ENCODE measurements at places on chromosomes 2 and 18.

DNA sequence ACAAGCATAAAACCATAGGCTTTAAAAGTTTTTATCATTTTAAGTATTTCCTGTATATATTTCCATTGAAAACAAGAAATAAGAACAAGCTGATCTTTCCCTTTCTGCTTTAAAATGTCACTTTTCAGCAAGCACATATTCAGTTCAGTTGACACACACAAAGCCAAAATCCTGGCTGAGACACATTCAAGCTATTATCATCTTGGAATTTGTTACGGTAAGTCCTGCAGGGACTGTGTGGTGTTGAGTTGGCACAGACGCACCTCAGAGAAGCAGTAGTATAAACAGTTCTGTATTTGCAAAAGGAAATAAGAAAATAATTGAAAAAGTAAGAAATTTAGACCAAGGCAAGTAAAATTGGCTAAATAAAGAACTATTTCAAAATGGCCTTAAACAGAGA lies 10.4 kb upstream of the DAW1 start:
- no peak for DNase-seq

- DNase-seq: no peak
Measured at GRCh38 chr2:207796585-207797350, 27.1 kb upstream of the FZD5 start.

DNA sequence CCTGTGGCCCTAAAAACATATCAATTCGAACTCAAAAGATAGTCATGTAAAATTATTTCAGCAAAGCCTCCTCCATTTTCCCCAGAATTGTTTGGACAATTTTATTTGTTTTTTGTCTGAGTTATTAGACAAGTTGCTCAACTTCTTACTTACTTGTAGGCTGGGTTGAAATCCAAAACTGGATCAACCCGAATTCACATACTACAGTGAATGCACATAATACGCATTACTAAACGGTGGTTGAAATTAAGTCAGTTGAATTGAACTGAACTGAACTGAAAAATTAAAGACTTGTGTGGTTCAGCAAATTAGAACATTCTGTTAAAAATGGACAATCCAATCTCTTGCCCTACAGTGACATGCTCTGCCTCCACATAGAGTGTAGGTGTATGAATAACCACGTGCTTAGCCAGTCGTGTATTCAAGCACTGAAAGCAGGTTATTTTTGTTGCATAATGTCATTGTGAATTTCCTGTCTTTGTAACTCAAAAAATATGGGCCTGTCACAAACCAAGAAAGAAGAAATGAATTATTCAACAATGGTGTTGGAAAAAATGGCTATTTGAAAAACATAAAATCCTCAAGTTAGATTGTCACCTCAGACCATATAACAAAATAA lies 441.0 kb downstream of the TXNL1 start:
- DNase-seq: no peak

- no peak for DNase-seq
Measured at GRCh38 chr2:68807821-68808266, 63.4 kb downstream of the BMP10 start.

DNA sequence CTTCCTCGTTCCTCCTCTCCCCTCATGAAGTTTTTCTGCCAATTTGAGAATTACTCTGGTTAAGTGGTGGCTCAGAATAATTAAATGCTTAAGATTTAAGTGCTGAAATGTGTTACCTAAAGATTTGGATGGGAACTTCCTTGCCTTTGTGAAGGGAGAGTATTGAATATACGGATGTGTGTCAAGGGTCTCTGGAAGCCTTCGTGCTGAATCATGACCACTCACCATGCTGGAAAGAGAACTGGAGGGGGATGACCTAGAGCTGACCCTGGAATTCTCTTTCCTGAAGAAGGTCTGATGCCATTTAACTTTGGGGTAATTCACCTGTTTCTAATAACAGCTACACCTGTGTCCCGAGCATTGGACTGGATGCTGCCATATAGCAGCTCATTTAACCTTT lies 2.2 kb downstream of the MOCOS start:
- no peak for DNase-seq

GRCh38 chr2:65436824-65437221 lies 4.4 kb upstream of the SPRED2 start:
- DNase-seq: peak; percentile 21

DNA sequence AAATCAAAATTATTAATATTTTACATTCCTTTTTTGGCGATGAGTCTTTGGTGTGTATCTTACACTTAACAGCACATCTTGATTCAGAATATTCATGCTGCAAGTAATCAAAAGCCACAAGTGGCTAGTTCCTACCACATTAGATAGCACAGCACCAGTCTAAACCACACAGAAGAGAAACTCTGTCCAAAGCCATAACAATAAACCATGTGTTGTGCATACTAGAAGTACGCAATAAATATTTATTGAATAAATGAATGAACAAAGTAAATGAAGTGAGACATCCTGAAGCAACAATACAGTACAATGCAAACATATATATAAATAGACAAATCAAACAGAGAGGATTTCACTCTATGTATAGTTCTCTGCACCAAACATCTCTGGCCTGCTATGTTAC lies 287.3 kb downstream of the EXOC6B start:
- DNase-seq: no peak

DNA sequence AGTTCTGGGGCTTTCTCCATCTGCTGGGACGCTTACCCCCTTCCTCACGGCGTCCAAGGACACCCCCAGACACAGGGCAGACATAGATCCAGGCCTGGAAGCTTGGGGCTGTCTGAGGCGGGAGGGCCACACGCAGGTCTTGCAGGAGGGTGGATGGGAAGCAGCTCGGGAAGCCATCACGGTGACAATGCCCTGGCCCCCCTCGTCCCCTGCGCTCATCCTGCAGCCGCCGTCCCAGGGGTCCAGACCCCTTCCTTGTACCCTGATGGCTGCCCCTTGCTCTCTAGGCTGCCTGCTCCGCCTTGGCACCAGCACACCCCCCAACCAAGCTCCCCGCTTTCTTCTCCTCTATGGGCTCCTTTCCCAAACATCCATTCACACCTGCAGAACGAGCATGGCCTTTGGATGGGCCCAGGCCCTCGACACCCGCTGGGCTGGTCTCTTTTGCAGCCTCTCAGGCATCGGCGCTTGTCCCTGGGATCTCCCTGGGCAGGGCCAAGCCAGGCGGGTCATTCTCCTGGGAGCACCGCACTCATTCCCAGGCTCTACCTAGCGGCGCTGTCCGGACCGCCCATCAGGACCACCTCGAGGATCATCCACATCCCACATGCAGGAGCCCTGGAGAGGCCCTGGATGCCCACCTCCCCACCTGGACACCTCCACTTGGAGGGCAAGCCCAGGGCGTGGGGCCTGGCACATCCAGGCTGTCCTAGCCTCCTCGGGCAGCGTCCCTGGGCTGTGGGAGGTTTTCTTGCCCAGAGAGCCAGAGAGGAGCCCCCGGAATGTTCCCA lies 274.9 kb downstream of the NDUFA10 start:
- no peak for DNase-seq

DNA sequence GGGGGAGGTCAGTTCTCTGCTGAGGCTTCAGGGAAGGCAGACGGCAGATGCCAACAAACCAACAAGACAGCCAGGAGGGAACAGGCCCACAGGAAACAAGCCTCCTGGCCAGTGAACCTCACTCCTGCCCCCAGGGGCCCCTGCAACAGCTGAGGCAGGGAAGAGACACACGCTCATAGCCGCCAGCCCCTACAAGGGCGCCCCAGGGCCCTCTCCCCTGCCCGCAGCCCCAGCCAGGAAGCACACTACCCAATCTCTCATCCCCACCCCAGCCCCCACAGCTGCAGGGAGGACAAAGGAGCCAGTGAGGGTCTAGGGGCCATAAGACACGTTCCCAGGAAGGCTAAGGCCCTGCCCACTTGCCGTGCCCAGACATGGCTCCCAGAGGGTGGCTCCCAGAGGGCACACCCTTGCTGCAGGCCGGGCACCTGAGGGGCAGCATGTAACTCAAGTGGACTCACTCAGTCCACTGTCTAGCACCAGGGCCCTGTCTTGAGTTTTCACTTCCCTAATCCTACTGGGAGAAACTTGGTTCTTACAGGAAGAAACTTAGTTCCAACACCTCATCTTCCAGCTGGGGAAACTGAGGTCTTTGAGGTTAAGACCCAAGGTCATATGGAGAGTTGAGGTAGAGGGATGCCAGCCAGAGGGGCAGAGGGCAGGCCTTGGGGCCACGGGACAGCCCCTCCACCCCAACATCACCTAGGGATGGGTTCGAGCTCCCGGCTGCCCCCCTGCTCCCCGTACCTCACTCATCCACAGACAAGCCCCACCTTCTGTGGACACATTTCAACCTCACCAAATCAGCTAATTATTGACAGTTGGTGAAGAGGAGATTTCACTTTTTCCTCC lies 37.3 kb downstream of the EMX1 start:
- no peak for DNase-seq

- DNase-seq: peak; percentile 15
Measured at GRCh38 chr2:69741229-69741574, 732 bp upstream of the ANXA4 start.

- DNase-seq: no peak
Measured at GRCh38 chr2:118310681-118311429, 222.6 kb downstream of the INSIG2 start.

Measured in activated naive CD4-positive, alpha-beta T cell treated with anti-CD3 and anti-CD28 coated beads, Interleukin-2, amount 50 U/mL, for 16 hours (primary cell).